ENCODE measurements at places on chromosomes 7 and 10.

GRCh38 chr10:114831186-114831867, 9.7 kb downstream of the FHIP2A start:
- no peak for DNase-seq

GRCh38 chr7:146656988-146657387, 540.4 kb downstream of the CNTNAP2 start:
- DNase-seq = no peak

- DNase-seq = no peak
Measured at GRCh38 chr10:25901199-25901598, 32.8 kb upstream of the MYO3A start.

DNA sequence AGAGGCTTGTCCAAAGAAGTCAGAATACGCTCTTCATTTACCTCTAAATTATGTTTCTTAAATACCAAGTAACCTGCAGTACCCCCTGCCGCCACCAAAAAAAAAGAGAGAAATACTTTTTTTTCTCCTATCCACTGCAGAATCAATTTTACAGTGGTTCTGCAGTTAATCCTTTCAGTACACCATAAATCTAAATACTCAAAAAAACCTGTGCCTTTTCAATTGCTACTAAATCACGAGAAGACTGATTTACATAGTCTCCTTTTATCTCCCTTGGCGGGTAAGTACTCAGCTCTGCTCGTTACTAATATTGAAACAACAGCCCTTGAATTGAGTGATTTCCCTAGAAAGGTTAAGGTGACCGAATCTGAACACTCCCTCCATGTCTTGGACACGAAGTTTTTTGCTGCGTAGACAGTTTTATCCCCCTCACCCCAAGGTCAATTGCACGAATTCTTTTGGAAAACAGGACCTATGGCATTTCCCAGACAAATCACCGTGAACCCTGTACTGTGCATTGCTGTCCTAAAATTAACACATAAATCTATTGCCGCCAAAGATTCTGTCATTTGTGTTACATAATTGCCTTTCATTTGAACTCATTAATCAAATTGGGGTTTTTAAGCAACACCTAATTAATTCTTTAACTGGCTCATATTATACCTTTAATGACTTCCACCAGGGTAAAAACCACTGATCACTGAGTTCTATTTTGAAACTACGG, 512 bp upstream of the VIM start:
- DNase-seq = no peak

DNA sequence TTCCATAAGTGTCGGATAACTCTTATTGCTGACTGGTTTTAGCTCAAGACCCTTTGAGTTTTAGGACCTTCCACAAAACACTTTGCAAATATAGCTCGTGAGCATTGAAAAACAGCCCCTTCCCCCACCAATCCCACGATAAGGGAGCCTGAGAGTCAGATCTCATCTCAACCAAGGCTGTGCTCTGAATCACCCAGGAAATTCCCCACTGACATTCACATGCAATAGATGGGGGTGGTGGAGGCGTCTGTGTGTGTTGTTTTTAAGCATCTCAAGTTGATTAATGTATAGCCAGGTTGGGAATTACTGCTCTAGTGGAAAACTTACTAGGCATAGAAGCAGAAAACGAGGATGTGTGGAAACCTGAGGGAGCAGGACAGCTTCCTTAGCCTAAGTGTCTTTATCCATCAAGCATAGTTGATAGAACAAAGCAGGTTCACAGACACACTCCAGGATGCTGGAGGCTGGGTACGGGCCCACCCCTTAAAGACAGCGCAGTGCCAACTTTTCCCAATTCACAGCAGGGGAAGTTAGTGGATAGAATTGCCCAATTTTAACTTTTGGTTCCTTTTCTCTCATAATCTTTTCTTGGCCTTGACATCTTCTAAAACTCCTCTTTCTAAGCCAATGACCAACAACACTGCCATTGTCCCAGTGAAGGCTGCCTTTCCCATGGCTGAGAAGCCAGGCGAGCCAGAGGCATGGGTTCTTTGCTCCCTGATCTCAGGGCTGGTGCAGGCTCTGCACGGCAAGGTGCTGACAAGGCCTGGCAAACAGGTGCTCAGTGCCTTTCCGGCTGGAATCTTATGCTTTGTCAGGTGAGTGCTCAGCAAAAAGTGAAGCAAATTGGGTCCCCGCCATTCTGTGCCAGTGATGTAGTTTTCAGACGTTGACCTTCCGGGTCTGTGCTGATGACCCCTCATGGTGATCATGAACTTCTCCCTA, 98.5 kb upstream of the INSIG1 start:
- DNase-seq = no peak

DNA sequence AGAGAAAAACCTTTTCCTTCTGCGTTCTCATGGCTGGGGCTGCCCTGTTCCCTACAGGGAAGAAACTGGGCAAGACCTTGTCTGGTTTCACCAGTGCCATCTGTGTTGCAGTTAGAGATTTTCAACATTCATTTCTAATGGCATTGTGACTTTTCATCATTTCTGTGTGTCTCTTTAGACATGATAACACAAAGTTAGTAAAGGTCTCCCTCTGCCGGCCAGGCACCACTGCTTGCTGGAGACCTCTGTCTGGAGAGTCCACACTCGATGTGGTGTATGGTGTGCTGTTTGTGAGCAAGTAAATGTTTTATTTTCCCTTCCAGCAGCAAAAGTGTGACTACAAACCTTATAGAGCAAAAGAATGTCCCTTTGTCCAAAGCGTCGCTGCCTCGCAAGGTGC, 213.5 kb downstream of the PAXIP1 start:
- DNase-seq = no peak
